ENCODE measurements at places on chromosomes 5 and 9.

GRCh38 chr5:10046676-10047075, 203.0 kb downstream of the ATPSCKMT start:
- no peak for DNase-seq

GRCh38 chr5:111422747-111423720, 89.3 kb downstream of the STARD4 start:
- DNase-seq, result no peak

DNA sequence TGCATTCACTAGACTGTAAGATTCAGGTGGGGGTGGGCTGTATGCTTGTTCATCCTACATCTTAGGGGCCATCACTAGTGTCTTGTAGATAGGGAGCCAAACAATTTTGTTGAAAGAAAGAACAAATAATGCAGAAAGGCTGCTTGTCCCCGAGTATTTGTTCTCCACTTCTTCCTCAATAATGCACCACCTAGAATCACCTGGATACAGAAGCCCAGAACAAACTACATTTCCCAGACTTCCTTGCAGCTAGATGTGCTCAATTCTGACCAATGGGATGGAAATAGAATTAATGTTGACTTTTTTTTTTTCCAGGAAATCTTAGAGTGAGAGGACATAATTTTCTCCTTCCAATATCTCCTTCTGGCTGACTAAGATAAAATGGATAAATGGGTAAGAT, 38.9 kb upstream of the TNFSF8 start:
- no peak for DNase-seq

- DNase-seq, result no peak
Observed at GRCh38 chr5:110112348-110112747, 422.6 kb downstream of the MAN2A1 start.

GRCh38 chr5:147479949-147480348, 29.9 kb downstream of the DPYSL3 start:
- no peak for DNase-seq

- no peak for DNase-seq
Observed at GRCh38 chr9:93458712-93459111, 5.3 kb upstream of the FAM120AOS start.

- DNase-seq, result no peak
Observed at GRCh38 chr5:54848581-54848980, 136.8 kb downstream of the ESM1 start.

DNA sequence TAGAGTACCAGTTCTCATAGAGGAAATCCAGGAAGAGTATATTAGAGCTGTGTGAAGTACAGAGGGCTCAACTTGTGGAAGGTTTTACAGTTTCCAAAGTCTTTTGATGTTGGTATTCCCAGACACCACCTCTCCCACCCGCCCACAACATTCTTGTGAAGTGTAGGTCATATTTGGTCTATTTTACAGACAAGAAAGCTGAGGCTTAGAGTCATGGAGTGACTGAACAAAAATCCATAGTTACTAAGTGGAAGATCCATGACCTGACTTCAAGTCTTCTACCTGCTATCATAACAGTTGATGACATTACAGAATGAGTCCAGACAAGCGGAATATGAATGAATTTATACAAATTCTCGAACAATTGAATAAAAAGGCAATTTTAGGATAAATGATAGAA, 187.1 kb upstream of the RPS23 start:
- no peak for DNase-seq

GRCh38 chr9:12289711-12290110, 403.5 kb upstream of the TYRP1 start:
- no peak for DNase-seq

DNA sequence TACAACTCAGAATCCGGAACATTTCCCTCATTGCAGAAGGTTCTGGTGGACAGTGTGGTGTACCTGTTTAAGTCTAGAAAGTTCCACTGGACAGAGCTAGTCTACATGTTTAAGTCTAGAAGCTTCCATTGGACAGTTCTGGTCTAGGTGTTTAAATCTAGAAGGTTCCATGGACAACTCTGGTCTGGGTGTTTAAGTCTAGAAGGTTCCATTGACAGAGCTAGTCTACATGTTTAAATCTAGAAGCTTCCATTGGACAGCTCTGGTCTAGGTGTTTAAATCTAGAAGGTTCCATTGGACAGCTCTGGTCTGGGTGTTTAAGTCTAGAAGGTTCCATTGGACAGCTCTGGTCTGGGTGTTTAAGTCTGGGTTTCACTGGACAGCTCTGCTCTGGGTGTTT, 25.0 kb downstream of the CCDC187 start:
- DNase-seq, result no peak

- DNase-seq, result no peak
Observed at GRCh38 chr9:132794730-132795380, 83.2 kb downstream of the AK8 start.

- no peak for DNase-seq
Observed at GRCh38 chr5:21142791-21143190, 1154.8 kb upstream of the CDH18 start.

DNA sequence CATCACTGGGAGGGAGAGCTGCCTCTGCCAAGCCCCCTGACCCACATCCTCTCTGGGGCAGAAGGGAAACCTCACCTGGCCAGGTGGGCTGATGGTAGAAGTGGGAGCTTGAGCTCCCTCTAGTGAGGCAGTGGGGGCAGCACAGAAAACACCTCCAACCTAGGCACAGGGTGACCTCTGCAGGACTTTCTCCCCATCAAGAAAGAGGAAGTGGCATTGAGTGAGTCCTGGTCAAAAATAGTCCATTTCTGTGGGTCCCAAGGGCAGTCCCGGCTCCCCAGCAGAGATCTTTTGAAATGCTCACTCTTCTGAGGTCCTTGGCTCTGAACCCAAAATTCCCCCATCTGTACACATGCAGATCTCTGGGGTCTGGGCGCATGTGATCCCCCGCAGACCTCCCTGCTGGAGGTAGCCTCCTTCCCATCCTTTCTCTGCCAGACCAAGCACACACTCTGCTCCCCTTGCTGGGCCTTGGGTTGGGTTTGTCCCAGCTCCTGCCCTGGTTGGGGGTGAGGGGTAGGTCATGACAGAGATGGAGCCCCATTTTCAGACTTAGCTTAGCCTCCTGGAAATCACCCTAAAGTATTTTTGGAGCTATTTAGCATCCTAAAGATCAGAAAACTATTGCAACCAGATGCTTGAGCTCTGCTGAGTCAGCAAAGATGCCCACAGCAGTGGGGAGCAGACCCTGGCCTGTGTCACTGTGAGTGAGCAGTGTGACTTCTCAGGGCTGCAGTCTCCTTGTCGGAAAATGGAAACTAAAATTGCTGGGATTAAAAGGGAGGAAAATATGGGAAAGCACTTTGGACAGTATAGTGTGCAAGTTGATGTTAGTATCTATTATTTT, 41.6 kb upstream of the LCP2 start:
- DNase-seq, result peak; percentile 48

- peak; percentile 29 for DNase-seq
Observed at GRCh38 chr5:154756868-154757813, 2.0 kb downstream of the LARP1 start.

GRCh38 chr9:123746765-123747164, 183.2 kb downstream of the DENND1A start:
- no peak for DNase-seq

- DNase-seq, result no peak
Observed at GRCh38 chr5:158634714-158635113, 465.0 kb downstream of the EBF1 start.

- DNase-seq, result no peak
Observed at GRCh38 chr5:168979135-168979534, 321.8 kb downstream of the SLIT3 start.

- DNase-seq, result no peak
Observed at GRCh38 chr5:126360467-126360866, 62.7 kb upstream of the GRAMD2B start.
